ENCODE measurements at places on chromosomes 6 and 20.

DNA sequence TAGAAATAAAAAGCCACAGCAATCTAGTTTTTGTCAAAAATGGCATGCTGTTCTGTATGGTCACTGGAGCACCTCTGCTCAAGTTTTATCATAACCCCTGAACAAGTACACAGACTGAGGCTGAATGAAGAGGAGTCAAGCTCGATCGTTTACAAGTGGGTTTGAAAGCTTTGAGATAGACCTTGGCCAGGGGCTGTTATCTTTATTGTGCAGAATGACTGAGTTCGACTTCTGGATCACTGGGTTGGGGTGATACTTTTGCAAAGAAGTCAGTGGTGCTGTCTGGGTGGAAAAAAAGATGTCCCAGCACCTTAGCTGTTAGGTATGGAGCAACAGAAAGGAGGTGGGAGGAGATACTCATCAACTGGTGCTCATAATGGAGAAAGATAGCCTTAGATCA is 446.0 kb downstream of the HACE1 start:
- DNase-seq = no peak

DNA sequence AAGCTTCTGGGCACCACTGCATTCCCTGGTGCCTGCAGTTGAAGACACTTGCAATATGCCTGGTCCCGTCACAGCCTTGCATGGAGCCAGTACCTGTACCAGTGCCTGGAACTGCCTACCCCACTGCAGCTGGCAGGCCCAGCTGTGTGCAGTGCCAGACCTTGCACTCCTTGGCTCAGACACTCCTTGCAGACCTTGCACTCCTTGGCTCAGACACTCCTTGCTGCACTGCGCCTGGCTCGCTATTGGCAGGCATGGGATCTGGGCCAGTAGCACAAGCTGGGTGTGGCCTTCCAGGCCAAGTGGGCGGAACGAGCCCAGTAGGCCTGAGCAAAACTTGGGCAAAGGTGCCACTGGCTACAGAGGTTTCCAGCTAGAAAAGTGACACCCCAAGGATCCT is 1189.1 kb downstream of the GRIK2 start:
- DNase-seq = no peak

DNA sequence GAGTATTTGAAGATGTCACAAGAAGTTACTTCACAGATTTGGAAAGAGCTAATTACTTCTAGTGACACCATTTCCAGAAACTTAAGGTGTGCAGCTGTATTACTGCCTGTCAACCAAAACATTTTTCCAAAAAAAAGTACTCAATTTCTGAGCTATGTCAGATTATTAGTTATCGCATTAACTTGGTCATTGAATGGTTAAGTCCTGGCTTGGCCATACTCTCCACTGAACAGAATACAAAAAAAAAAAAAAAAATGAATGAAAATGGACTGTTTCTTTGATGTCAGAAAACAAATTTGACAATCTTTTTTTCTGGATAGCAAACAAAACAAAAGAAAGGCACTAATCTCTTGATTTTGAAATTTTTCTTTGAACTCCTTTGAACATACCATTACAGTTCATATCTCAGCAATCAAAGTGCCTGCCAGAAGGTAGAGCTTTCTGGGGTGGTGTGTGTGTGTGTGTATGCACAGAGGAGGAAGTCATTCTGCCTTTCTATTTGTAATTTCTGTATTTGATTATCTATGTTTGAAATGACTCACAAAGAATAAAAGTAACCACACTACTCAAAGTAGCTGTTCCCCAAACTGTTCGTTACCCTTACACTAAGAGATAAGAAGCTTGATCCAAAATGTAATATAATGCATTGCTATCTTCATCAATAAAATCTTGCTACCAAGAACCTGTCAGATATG is 210.8 kb upstream of the FUT9 start:
- no peak for DNase-seq

GRCh38 chr6:147507162-147508041 is 1.1 kb upstream of the SAMD5 start:
- no peak for DNase-seq

DNA sequence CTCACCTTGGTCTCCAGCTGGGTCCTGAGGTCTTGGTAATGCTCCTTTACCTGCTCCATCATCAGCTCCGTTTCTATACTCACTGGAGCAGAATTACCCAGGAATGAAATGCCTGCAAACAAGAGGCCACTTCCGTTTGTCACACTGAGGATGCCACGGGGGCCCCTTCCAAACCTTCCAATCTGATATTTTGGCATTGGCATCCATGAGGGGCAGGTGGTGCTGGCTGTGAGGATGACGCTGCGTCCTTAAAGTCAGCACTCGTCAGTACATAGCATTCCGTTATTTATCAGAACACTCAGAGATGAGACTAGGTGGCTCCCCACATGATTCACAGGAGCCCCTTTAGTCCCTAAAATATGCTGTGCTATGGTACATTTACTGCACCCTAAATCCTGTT is 72.7 kb downstream of the GINS1 start:
- no peak for DNase-seq

DNA sequence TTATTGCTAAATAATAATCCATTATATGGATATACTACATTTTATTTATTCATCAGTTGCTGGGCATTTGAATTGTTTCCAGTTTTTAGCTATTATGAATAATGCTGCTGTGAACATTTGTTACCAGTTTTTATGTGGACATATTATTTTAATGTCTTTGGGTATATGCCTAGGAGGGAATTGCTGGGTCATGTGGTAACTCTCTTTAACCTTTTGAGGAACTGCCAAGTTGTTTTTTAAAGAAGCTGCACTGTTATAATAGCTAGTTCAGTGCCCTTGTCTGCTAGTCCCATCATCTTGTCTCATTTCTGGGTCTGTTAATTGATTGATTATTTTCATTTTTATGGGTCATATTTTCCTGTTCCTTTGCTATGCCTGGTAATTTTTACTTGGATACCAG is 56.3 kb downstream of the FOXO3 start:
- DNase-seq = peak; percentile 41

- no peak for DNase-seq
These were observed 10.2 kb downstream of the STX11 start for GRCh38 chr6:144160431-144161005.

All from suppressor macrophage treated with lipopolysaccharide for 4 hours (primary cell).